ENCODE measurements at places on chromosomes 4 and X. TPM values are rescaled to one million over a fixed set of nuclear protein-coding genes. Genes with fewer than 3 reads are reported as not detected.

Gene ZFP92
- 0.57 TPM for total RNA-seq

Gene CACNA1F
- total RNA-seq = not detected

Gene RIBC1
- total RNA-seq = not detected

Gene DMP1
- not detected for total RNA-seq

Gene KLHL4
- 44.6 TPM for total RNA-seq

Gene GRXCR1
- not detected for total RNA-seq

Gene S100G
- not detected for total RNA-seq

Gene ATP8A1
- total RNA-seq = 15.0 TPM

Gene FOXP3
- total RNA-seq = 0.33 TPM

Gene ADH1A
- not detected for total RNA-seq

Gene EMCN
- 158 TPM for total RNA-seq

Gene FRG2
- total RNA-seq = not detected

Gene CYLC1
- total RNA-seq = not detected

Gene TSPAN5
- total RNA-seq = 51.0 TPM

Gene FABP2
- not detected for total RNA-seq

Gene GAGE12H
- total RNA-seq = not detected

Gene HTN1
- not detected for total RNA-seq

Gene F8A3
- total RNA-seq = 3.9 TPM

Gene CCDC160
- not detected for total RNA-seq

Gene KLB
- not detected for total RNA-seq

Gene SLC2A9
- total RNA-seq = 0.38 TPM
